ENCODE measurements at places on chromosomes 1 and 21.

GRCh38 chr1:116874733-116875249, 34.9 kb upstream of the PTGFRN start:
- DNase-seq, result no peak

DNA sequence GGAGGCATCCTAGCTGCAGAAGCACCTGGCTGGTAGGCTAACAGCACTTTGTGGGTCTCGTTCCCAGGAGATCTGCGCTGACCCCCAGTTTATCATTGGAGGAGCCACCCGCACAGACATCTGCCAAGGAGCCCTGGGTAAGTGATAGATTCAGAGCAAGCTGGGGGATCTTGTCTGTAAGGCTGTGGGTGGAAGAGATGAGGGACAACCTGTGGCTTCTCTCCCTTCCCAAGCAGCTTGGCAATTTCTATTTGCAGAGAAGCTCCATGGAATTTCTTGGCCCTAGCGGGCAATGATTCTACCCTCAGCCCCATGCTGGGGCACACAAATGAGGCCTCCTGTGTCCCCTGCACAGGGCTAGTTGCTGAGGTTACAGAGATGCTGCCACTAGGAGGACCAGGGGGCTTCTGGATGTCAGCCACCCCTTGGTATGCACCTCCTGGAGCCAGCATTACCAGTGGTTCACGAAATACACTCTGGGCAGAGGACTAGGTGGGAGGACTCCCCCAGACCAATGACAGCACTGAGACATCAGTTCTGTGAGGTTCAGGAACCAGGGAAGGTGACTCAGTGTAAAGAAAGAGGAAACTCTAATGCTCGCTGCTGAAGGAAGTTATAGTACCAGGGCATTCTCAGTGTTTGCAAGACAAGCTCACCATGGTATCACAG, 5.5 kb downstream of the CAPN2 start:
- DNase-seq, result no peak

GRCh38 chr1:17494114-17494729, 45.3 kb upstream of the ARHGEF10L start:
- peak; percentile 81 for DNase-seq

GRCh38 chr1:220962031-220962751, 82.9 kb downstream of the HLX start:
- no peak for DNase-seq

DNA sequence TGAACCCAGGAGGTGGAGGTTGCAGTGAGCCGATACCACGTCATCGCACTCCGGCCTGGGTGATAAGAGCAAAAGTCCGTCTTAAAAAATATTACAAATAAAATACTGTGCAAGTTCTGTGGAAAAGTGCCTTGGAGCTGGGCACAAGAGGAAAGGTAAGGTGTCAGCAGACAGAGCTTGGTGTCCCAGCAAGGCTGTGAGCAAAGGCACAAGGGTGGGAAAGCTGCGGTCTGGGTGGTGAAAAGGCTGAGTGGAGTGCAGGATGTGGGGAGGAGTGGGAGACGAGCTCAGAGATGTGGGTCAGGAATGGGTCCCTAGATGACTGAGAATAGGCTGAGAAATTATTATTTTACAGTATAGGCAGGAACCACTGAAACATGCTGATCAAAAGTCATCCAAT, 150.6 kb downstream of the RHOU start:
- no peak for DNase-seq

- DNase-seq, result no peak
Measured at GRCh38 chr21:25750085-25750484, 15.3 kb downstream of the GABPA start.

GRCh38 chr1:160781186-160781766, 14.7 kb upstream of the LY9 start:
- DNase-seq, result no peak

- no peak for DNase-seq
Measured at GRCh38 chr1:59751801-59752200, 62.9 kb upstream of the HOOK1 start.

GRCh38 chr1:22822371-22822770, 111.7 kb downstream of the EPHB2 start:
- DNase-seq, result no peak

GRCh38 chr1:23341931-23342692, 2.0 kb downstream of the HNRNPR start:
- DNase-seq, result no peak

- DNase-seq, result peak; percentile 33
Measured at GRCh38 chr1:211534545-211535291, 42.8 kb upstream of the RD3 start.

DNA sequence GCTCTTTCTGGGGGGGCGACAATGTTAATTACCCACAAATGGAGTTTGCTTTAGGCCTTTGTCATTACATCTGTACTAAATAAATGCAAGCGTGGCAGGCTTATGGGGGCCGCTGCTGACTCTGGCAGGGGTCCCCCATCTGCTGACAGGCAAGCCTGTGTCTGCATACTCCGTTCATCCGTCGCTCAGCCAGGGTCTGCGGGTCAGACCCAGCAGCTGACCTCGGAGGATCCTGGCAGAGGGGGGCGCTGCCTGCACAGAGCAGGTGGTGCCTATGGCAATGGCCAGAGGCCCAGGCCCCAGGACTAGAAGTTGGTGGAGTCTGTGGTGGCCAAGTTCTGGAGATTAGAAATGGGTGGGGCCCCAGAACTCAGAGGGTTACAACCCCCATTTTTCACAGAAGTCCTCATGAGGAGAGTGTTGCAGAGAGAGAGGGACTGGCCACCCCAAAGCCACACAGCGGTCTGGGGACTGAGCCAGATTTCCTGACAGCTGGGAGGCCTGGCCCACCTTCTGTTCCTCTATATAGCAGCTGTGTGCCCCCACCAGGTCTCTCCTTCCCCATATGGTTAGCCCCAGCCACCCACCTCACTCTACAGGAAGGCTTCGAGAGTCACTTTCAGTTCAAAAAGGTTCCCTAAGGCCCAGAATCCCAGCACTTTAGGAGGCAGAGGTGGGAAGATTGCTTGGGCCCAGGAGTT, 31.0 kb downstream of the TTC39A start:
- no peak for DNase-seq

DNA sequence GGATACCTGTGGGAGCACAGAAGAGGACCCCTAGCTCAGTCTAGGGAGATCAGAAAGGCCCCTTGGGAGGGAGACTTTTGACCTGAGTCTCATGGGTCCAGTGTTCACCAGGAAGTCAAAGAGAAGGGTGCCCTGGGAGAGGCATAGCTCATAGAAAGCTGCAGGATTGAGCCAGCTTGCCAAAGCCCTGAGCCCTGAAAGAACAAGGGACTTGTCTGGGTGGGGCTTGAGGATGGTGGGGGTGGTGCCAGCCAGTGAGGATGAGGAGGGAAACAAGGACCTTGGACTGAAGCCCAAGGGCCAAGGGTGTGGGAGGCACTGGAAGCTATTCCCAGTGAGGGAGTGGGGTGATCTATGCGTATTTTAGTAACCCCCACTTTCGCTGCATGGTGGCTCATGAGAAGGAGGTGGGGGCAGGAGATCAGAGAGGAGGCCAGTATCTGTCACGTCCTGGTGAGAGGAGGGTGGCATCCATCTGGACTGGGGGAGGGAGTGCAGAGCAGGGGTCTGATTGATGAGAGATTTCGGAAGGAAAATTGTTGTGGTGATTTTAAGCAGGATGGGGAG, 28.4 kb downstream of the DMBX1 start:
- DNase-seq, result no peak

DNA sequence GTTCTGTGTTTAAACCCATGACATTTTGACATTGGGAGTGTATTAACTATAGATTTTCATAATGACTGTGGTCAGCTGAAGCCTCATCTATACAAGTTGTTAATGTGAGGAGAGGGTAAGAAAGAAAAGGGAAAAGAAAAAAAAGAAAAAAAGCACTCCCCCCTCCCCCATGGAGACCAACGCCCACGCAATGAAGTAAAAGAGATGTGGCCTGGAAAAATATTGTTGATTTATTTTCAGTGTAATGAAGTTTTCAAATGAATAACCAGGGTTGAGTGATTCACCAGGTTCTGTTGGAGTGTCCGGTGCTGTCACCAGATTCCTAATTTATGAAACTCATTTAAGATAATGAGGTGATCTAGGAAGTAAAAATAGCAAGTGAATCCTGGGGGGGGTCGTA, 4.7 kb downstream of the RNF220 start:
- DNase-seq, result no peak

GRCh38 chr1:231638647-231639046, 12.1 kb downstream of the DISC1 start:
- DNase-seq, result no peak

- DNase-seq, result no peak
Measured at GRCh38 chr1:214329470-214330220, 48.7 kb downstream of the SMYD2 start.

GRCh38 chr1:231727171-231727570, 100.6 kb downstream of the DISC1 start:
- DNase-seq, result no peak

- DNase-seq, result no peak
Measured at GRCh38 chr1:175470591-175470990, 272.8 kb downstream of the TNR start.

DNA sequence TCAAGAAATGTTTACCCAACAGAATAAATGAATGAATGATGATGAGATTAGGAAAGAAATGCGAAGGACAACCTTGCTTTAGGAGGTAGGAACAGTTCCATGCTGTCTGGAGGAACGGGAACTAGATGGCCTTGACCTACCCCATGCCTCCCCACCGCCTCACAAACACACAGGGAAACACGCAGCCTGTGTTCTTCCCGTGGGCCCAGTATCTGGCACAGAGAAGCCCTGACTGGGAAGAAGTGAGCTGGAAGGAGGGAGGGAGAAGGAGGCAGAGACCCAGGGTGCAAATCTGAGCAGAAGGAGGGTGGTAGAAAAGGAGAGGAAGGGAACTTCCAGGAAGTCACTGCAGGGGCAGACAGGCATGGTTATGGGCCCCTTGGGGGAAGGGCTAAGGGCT, 3.5 kb upstream of the ADORA1 start:
- peak; percentile 21 for DNase-seq
